ENCODE measurements at places on chromosomes 5 and 9.

- no peak for DNase-seq
Observed at GRCh38 chr5:146284016-146284415, 54.6 kb upstream of the POU4F3 start.

DNA sequence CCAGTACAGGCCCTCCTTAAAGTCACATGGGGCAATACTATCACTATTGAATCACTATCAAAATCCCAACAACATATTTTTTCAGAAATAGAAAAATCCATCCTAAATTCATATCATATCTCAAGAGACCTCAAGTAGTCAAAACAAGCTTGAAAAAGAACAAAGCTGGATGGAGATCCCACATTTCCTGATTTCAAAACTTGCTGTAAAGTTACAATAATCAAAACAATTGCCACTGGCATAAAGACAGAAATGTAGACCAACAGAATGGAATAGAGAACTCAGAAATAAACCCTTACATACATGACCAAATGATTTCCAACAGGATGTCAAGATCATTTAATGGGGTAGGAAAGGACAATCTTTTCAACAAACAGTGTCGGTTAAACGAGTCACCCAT lies 41.3 kb upstream of the CDKN2AIPNL start:
- DNase-seq, result no peak

DNA sequence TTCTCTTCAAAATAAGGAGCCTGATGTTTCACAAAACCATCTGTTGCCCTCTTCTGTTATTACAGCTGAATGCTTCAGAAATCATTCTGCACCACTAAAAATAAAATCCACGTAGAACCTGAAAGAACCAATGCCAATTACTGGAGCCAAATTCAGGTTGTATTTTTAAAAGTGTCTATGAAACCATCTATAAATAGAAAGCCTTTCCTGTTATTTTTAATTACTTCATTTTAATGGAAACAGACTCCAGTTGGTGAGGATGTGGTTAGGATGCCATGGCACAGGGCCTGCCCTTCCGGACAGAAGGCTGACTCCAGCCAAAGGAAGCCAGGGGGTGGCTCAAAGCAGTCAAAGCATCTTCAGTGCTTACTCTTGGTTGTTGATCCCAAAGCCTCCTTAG lies 119.8 kb downstream of the TENT4A start:
- DNase-seq, result no peak

DNA sequence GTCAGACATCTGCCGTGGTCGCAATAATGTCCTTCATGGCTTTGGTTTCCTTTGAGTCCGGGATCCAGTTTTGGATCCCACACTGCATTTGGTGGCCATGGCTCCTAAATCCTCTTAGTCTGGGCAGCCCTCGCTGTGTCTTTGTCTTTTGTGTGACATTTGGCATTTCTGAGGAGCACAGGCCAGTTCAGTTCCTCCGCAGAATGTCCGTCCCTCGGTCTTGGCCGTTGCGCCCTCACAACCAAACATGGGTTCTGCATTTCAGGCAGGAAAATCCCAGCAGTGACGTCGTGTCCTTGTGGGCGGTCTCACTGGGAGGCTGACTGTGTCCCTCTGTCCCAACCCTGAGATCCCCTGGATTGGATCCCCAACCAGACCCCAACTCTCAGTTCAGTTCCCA lies 172.9 kb upstream of the PPP1R26 start:
- DNase-seq, result no peak

GRCh38 chr9:94740145-94740840 lies 13.8 kb downstream of the AOPEP start:
- no peak for DNase-seq

DNA sequence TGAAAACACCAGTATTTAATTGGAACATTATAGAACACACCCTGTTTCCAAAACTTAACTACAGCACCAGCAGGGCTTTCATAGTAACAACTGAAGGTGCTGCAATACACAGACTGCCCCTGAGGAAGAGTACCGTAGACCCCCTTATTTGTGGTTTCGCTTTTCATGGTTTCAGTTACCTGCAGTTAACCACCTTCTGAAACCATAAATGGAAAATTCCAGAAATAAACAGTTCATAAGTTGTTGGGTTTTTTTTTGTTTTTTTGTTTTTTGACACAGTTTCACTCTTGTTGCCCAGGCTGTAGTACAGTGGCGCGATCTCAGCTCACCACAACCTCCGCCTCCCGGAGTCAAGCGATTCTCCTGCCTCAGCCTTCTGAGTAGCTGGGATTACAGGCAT lies 9.5 kb upstream of the GLDC start:
- DNase-seq, result no peak

DNA sequence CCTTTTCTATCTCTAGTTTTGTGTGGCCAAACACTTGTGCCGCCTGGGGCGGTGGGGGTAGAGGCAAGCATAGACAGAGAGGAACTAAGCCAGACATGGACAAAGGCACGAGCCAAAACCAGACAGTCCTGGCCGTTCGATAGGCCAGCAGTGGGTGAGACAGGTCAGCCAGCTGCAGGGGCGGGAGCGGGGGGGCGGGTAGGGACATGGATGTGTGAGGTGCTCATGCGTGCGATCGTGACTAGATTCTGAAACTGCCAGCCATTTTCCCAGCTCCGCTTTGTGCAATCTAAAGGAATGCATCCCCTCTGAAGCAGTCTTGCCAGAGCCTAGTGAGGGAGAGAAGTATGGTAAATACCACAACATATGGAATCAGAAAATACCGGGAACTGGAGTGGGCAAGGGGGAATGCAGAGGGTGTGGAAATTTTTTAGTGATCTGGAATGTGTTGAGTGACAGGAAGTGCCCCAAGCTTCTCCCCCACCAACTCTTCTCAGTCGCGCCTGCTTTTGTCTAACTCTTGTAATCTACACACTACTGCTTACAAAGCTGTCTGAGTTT lies 111.9 kb downstream of the NR6A1 start:
- DNase-seq, result peak; percentile 85

- no peak for DNase-seq
Observed at GRCh38 chr9:13361076-13361475, 81.6 kb upstream of the MPDZ start.

- DNase-seq, result no peak
Observed at GRCh38 chr5:95620870-95621838, 1.3 kb downstream of the GPR150 start.

DNA sequence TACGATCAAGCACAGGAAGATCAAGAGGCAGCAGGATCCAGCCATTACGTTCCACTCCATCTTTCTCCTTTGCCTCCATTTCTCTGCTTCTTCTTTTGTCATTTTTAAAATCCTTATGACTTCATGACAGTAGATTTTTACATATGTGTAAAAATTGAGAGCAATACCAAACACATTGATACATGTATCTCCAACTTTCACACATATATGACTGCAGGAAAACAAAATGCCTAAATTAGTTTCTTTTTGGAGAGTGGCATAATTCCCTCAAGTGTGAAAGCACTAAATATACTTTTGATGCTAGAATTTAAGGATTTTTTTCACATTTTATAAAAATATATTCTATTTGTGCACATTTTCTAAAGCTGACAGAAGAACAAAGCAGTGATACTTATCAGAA lies 8.6 kb upstream of the ZNF608 start:
- no peak for DNase-seq

DNA sequence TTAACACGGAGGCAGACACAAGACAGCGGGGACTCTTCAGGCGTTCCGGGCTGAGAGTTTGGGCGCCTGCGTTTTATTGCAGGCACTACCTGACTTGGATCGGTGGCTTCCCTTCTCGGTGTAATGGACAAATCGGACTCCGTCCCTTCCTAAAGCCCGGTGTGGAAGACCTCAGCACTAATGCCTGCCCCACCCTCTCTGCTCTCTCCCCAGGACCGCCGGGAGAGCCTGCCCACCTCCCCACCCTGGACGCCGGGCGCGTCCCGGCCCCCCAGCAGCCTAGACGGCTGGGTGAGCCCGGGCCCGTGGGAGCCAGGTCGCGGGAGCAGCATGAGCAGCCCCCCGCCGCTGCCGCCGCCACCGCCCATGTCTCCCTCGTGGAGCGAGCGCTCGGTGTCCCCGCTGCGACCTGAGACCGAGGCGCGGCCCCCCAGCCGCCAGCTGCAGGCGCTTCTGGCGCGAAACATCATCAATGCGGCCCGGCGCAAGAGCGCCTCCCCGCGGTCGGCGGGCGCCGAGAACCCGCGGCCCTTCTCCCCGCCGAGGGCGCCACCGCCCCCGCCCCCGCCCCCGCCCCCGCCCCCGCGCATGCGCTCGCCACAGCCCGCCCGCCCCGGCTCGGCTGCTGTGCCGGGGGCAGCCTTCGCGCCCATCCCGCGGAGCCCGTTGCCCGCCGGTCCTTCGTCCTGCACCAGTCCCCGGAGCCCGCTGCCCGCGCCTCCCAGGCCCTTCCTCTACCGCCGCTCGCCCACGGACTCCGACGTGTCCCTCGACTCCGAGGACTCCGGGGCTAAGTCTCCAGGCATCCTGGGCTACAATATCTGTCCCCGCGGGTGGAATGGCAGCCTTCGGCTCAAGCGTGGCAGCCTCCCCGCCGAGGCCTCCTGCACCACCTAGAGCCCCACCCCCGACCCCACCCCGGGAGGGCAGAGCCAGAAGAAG lies 4.6 kb upstream of the MYOZ3 start:
- no peak for DNase-seq

- no peak for DNase-seq
Observed at GRCh38 chr5:173795601-173796000, 92.5 kb upstream of the CPEB4 start.

GRCh38 chr9:125732562-125732961 lies 14.6 kb upstream of the PBX3 start:
- DNase-seq, result no peak

- peak; percentile 23 for DNase-seq
Observed at GRCh38 chr9:105608721-105609598, 51.0 kb downstream of the FKTN start.

DNA sequence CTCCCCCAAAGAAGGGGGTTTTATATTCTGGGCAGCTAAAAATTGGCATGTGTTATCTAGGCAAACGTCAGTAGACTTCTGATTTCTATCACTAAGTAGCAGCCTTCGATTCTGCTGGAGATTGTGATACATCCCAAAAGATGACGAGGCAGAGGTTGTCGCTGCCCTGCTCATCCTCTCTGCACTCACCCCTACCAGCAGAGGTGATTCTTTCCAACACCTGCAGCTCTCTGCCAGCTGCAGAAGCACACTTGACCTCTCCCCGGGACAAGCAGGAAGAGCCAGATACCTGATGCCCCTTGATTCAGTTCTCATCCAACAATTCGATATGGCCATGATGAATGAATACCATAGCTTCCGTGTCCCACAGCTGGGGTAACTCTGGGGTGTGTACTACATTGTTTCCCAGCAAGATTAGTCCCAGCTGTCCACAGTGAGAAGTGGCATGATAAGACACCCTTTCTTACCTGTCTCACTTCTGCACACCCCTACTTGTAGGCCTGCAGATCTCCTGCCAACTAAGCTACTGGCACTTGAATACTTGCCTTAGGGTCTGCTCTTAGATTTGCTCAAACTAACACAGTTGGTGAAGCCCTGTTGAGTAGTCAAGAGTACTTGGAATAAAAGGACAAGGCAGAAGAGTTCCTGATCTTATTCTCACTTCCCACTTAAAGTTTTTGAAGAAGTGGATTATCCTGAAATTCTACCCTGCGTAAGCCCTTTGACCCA lies 37.6 kb upstream of the SMAD5 start:
- DNase-seq, result no peak

DNA sequence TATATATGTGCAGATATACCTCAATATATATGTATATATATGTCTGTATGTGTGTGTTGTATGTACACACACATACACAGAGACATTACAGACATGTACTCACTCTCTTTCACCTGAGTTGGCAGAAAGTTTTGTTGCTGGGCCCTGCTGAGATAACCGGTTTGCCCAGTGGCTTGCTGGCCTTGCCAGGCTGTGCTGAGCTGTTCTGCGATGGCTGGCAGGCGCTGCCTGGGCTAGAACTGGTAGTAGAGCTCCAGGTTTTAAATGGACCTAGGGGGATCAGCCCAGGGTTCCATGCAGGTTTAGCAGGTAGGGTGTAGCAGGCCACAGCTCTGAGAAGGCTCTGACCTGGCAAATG lies 394.3 kb downstream of the GADD45G start:
- no peak for DNase-seq

DNA sequence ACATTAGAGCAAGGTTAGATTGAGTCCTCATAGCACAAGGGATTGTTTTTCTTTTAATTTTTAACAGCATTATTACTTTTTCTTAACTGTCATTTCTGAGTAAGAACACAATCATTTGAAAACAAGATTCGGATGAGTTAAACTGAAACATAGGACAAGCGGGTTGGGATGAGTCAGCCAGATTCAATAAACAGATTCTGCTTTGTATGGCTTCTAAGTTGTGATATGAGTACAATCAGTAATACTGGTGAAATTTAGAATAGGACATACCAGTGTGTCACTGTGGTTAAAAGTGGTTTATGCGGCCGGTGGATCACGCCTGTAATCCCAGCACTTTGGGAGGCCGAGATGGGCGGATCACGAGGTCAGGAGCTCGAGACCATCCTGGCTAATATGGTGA lies 364.3 kb upstream of the CDH10 start:
- DNase-seq, result no peak

DNA sequence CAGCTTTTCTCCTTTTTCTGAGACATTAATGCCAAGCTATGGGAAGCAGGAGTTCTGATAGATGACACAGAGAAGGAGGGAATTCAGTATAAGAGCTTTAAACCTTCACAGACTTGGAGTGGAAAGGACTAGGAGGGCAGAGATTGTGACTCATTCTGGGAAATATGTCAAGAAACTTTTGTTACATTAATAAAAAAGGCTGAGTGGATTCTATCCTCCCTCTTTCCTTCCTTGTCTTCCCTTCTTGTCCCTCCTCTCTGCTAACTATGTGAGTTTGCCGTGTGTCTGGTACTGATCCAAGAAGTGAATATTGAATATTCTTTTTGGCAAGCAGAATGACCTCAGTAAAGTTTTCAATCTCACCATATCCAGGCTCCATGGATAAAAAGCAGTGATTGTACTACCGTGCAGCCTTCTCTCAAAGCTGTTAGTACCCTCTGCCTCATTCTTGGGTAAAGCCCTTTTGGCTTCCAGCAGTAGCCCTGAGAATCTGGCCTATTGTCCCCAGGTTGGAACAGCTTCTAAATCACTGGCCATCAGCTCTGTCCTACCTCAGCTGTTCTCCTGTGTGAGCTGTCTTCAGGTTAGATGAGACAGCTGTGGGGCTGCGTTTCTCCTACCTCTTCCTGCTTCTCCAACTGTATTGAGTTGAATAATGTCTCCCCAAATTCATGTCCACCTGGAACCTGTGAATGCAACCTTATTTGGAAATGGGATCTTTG lies 73.9 kb downstream of the ATG10 start:
- DNase-seq, result no peak

- no peak for DNase-seq
Observed at GRCh38 chr9:136541179-136541578, 4.7 kb downstream of the NOTCH1 start.

GRCh38 chr5:50439221-50439620 lies 1.9 kb downstream of the EMB start:
- no peak for DNase-seq

- no peak for DNase-seq
Observed at GRCh38 chr9:38386319-38386895, 6.1 kb upstream of the ALDH1B1 start.

GRCh38 chr5:61332358-61332749 lies 296 bp downstream of the ZSWIM6 start:
- no peak for DNase-seq

GRCh38 chr9:27482709-27483108 lies 41.4 kb upstream of the IFNK start:
- no peak for DNase-seq
